ENCODE measurements at places on chromosomes 11 and 22. TPM values are rescaled to one million over a fixed set of nuclear protein-coding genes. Genes with fewer than 3 reads are reported as not detected.

- no peak for DNase-seq
Observed at GRCh38 chr11:70328556-70328955, 58.1 kb downstream of the PPFIA1 start.

DNA sequence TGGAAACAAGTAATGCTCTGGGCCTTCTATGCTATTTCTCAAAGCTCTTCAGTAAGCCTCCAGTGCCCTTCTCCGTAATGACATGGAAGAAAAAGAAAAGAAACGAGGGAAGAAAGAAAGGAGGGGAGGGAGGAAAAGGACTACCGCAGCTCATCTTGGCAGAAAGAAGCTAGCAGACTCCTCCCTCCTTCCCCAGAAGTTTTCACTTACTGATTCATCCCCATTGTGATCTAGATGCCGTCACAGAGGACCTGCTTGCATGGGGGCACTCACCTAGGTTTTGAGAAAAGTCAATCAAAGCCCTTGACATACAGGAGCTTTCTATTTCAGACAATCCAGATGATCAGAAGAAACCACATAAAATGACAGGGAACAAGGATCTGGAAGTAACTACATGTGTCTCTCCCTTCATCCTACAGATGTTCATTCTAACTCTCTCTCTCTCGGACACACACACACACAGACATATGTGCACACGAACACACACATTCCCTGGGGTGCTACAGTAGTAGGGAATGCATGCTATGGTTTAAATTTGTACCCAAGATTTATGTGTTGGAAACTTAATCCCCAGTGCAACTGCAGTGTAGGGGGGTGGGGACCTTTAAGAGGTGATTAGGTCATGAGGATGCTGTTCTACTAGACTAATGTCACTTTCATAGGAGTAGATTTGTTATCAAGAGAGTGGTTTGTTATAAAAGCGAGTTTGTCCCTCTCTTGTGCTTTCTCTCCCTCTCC is 37.6 kb upstream of the RCN1 start:
- DNase-seq: no peak

- DNase-seq: no peak
Observed at GRCh38 chr11:63590024-63590788, 24.0 kb downstream of the PLAAT3 start.

- DNase-seq: no peak
Observed at GRCh38 chr11:6778518-6778917, 4.3 kb upstream of the OR2AG1 start.

DNA sequence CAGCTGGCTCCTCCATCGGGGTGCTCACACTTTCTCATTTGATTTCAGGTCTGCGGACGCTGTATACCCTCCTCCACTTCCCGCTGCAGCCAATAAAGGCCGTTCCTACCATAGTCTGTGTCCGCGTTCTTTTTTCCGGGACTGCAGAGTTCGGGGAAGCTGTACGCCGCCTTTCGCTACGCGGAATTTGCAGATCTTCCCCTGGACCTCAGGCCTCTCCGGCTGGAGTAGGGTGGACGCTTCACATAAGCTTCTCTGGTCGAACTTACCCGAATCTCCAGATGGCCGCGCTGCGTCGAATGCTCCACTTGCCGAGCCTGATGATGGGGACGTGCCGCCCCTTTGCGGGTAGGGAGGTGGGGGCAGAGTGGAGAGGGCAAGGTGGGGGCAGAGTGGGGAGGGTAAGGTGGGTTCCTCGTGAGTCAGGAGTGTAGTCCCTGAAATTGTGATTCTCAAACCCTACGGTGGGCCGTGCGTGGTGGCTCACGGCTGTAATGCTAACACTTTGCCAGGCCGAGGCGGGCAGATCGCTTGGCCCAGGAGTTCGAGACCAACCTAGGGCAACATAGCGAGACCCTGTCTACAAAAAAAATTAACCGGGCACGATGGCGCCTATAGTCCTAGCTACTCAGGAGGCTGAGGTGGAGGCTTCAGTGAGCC is 617 bp downstream of the CSKMT start:
- peak; percentile 42 for DNase-seq

RASGRP2 gene
- 34.4 TPM for total RNA-seq

CRYAB gene
- total RNA-seq: 6.1 TPM

SUSD2 gene
- total RNA-seq: 2.1 TPM

GGA1 gene
- 57.1 TPM for total RNA-seq

CCDC73 gene
- total RNA-seq: not detected

SORL1 gene
- 78.3 TPM for total RNA-seq
